Left hindlimb (tissue), 1 donor: ENCODE measurements at places on chromosomes 1 and 21.

DNA sequence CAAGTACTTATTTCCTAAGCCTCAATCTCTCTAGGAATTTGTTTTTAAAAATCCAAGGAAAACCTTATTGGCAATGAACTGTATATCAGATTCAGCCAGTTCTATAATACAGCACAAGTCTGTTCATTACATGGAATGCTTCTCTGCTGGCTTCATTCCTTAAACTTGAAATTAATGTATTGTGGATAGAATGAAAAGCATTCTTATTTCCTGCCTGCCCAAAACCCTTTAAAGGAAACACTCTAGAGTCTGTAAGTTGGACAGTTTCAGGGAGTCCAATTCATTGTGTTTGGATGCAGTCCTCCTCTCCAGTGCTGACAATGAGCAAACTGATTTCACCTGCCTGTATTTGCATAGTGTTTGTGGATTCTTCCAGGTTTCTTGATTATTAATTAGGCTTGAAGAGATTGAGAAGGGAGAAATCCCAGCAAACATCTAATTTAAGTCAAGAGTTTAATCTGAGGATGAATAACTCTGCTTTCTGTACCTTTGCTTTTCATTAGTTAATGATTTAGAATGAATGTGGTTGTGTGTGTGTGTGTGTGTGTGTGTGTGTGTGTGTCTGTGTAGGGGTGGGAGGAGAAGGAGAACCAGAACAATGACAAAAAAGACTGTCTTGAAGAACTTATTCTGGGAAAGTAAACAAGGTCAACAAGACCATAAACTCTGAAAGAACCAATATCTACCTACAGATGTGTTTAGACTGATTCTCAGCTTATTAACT, 61.2 kb downstream of the CACHD1 start:
- DNase-seq, result no peak

- no peak for DNase-seq
These were observed 34.6 kb downstream of the NR5A2 start for GRCh38 chr1:200062143-200062542.

DNA sequence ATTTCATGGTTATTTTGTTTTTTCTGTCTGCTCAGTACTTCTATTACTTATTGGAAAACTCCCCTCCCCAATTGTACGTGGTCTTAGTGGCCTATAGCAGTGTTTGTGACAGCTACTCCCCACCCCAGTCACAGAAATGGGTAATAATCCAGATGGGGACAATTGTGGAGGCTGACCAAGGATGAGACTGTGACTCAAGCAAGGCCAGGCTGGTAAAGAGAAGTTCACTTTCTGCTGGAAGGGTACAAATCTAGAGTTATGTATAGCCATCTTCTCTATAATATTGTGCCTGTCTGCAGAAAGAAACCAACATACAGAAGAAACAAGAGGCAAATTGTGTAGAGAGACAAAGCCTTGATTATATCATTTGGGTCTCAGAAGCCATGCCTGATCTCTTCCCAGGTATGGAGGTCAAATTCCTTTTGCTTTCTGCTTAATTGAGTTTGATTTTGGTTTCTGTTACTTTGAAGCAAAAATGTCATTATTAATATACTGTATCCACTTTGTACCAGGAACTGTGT, 270.4 kb downstream of the HLX start:
- DNase-seq, result no peak

DNA sequence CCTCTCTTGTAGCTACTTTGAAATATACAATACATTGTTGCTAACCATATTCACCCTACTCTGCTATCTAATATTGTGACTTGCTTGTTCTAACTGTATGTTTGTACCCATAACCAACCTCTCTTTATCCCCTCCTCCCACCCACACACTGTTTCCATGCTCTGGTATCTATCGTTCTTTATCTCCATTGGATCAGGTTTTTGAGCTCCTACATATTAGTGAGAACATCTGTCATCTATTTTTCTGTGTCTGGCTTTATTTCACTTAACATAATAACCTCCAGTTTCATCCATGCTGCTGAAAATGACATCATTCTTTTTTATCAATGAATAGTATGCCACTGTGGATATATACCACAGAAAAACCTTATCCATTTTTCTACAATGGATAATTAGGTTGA, 1230.1 kb downstream of the PLA2G4A start:
- DNase-seq, result no peak

- no peak for DNase-seq
These were observed 20.0 kb upstream of the RNF19B start for GRCh38 chr1:32984455-32985171.

DNA sequence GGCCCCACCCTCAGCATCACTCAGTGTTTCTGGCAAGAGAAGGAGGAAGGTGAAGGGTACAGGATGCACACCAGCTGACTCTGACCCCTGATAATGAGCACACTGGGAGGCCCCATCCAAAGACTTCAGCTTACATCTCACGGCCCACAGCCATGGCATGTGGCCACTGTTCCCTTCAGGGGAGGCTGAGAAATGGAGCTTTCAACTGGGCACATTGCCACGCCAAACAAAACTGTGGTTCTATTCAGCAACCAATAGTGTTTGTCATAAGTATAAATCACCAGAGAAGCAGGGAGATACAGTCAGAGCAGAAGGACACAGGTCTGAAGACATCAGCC, 12.7 kb upstream of the TRAF3IP3 start:
- no peak for DNase-seq

DNA sequence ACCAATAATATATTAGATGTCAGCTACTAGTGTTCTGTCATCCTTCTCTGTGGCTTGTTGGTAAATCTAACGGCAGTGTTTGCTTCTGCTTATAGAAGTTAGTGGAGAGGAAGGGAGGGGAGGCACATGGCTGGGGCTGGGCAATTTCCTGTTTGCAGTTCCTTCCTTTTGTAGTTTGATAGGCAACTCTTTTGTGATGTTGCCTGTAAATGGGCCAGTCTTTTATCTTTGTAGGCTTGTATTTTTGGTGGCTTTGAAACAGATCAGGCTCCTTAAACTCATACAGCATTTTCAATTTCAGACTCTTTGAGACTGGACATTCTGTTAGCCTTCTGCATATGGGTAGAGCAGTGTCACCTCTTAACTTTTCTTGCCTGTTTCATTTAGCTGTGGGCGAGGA, 48.1 kb downstream of the CDC14A start:
- DNase-seq, result no peak

- DNase-seq, result no peak
These were observed 67.0 kb upstream of the LRRC53 start for GRCh38 chr1:74579425-74579824.
